Spleen (tissue), 13 donors: ENCODE measurements at places on chromosomes 12 and 14. TPM values are rescaled to one million over a fixed set of nuclear protein-coding genes. Genes with fewer than 3 reads are reported as not detected.
A peak's percentile ranks its signal among the peaks of the same experiment; 100 is the strongest.

- DNase-seq: no peak
Measured at GRCh38 chr12:15193946-15194345, 27.3 kb downstream of the RERG start.

PPFIA2 gene
- polyA plus RNA-seq: 0.04 TPM

TESPA1 gene
- 7.7 TPM for polyA plus RNA-seq

- no peak for DNase-seq
Measured at GRCh38 chr14:74983343-74983742, 19.4 kb upstream of the EIF2B2 start.

- peak; percentile 81 for DNase-seq
Measured at GRCh38 chr14:76352639-76353281, 23.2 kb upstream of the ESRRB start.
